ENCODE measurements at places on chromosomes 1 and 21.
A peak's percentile ranks its signal among the peaks of the same experiment; 100 is the strongest.

DNA sequence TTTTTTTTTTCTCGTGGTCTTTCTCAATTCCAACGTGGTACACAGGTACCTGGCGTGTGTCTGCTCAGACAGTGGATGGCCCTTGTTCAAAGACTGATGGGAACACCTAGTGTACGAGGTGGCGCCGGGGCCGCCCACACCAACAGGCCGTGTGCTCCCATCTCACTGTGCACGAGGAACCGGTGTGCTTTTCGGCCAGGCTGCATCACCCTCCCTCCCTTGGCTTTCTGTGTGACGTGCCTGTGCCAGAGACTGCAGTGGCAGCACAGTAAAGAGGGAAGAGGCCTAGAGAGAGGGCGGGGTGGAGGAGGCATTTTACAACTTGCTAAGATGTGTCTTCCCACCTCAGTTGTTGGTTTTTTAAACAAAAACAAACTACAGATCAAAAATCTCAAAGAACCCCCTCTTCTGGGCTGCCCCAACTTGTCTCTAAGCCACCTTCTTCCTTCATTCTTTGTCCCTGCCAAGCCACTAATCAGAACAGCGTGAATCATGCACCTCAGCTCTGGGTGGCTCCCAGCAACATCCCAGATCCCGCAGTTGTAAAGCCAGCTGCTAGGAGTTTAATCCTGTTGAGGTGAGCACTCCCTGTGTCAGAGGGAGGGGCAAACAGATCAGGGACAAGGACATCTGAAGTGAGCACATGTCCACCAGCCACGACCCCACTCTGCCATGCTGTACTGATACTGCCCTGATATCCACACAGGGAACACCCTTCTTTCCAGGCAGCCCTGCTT is 20.7 kb downstream of the IRF2BP2 start:
- peak; percentile 57 for DNase-seq

DNA sequence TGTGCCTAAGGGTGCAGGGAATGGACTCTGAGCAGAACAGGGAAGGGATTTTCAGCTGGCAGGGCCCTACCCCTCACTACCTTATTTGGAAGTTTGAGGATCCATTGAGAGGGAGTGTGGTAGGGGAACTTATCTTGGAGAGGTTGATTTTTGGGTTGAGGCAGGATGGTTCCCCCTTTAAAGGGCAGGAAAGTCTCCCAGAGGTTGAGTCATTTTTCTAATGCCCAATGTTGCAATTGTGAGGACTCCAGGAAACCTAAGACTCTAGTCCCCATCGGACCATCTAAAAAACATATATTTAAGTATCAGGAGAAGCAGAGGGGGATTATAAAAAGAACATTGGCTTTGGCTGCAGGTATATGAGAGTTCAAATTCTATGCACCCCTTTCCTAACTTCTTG is 47.3 kb downstream of the SAMD13 start:
- DNase-seq = no peak

GRCh38 chr1:22608361-22608760 is 28.1 kb upstream of the C1QA start:
- no peak for DNase-seq

DNA sequence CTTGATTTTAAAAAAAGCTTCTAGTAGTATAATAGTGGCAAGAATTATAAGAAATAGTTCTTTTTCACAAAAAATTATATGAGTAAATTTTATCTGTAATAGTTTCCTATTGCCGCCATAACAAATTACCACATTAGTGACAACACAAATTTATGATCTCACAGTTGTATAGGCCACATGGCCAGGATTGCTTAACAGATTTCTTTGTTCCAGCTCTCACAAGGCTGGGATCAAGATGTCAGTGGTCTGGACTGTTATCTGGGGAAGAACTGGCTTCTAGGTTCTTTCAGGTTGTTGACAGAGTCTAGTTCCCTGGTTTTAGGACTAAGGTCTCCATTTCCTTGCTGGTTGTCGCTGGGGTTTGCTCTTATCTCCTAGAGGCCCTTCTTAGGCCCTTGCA is 236.4 kb downstream of the USP25 start:
- no peak for DNase-seq

GRCh38 chr21:36459098-36459497 is 20.8 kb downstream of the CLDN14 start:
- DNase-seq = no peak

GRCh38 chr1:189658381-189658780 is 819.3 kb downstream of the BRINP3 start:
- no peak for DNase-seq

DNA sequence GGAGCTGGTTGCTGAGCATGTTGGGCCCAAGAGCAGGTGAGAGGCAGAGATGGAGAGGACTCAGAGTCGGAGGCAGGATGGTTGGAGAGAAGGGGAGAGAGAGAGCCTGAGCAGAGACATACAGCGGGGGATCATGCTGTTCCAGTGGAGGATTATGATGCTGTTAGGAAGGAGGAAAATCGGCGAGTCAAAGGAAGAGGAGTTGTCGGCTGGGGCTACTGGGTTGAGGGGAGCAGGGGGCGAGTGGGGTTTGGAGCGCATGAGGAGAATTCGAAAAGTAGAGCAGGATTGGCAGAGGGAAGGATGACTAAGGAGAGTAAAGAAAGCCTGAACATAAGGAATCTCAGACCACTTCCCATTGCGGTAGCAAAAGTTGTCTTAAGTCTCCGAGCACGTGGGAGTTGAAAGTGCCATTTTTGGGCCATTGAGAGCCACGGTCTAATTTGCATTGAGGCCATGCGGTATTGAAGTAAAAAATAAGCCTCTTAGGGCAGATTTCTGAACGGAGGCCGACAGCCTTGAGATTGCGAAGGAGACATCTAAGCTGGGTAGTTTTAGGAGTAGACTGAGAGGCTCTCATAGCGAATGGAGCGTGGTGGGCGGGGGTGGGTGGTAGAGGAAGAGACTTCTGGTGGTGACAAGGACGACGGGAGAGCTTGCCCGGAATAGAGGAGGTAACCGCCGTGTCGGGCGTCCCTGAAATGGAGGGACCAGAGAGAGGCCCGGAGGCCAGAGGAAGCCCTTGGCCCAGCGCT is 140.4 kb upstream of the ETV3 start:
- DNase-seq = no peak

DNA sequence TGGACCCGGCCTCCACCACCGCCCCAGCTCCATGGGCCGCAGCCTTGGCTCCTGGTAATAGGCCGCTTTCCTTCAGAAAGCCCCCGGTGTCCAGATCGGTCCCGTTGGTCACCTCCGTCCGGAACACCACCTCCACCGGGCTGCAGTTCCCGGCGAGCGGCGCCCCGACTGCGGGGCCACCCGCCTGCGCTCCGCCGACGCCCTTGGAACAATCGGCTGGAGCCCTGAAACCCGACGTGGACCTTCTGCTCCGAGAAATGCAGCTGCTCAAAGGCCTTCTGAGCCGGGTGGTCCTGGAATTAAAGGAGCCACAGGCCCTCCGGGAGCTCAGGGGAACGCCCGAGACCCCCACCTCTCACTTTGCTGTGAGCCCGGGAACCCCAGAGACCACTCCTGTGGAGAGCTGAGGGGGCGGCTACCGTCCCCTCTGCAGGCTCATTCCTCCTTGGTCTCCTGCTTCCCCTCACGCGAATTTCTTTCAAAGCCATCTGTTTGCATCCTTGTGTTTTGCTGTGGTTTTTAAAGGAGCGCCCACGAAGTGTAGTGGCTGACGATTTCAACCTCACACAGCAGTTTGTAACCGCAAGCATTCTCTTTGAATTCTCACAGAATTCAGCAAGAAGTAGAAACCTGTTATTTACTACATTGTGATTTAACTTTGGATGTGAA is 6.0 kb downstream of the FCRLB start:
- peak; percentile 65 for DNase-seq
